ENCODE measurements at places on chromosomes 13 and 19.
A peak's percentile ranks its signal among the peaks of the same experiment; 100 is the strongest.

- DNase-seq = no peak
Observed at GRCh38 chr19:43759515-43759914, 4.8 kb upstream of the SMG9 start.

- no peak for DNase-seq
Observed at GRCh38 chr13:30714629-30715371, 20.5 kb upstream of the ALOX5AP start.

DNA sequence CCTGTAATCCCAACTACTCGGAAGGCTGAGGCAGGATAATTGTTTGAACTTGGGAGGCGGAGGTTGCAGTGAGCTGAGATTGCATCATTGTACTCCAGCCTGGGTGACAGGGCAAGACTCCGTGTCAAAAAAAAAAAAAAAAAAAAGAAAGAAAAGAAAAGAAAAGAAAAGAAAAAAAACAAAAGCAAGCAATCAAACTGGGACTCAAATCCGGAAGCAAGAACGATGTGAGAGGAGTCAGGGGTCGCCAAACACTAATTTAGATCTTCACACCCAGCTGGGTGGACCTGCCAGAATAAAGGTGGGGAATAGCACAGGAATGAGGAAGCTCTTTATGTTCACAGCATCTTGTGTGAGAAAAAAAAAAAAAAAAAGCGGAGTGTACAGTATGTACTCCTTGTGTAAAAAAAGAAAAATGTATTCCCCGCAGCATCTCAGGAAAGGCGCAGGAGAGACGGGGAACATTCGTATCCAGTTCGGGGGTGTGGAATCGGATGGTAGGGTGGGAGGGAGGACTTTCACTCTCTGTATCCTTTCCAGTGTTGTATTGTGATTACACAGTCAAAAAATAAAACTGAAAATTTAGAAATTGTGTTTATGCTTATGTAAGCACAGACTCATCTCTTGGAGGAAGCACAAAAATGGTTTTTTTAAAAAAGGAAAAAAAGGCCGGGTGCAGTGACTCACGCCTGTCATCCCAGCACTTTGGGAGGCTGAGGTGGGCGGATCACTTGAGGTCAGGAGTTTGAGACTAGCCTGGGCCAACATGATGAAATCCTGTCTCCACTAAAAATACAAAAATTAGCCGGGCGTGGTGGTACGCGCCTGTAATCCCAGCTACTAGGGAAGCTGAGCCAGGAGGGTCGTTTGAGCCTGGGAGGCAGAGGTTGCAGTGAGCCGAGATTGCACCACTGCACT, 7.6 kb downstream of the DNAJB1 start:
- DNase-seq = no peak

DNA sequence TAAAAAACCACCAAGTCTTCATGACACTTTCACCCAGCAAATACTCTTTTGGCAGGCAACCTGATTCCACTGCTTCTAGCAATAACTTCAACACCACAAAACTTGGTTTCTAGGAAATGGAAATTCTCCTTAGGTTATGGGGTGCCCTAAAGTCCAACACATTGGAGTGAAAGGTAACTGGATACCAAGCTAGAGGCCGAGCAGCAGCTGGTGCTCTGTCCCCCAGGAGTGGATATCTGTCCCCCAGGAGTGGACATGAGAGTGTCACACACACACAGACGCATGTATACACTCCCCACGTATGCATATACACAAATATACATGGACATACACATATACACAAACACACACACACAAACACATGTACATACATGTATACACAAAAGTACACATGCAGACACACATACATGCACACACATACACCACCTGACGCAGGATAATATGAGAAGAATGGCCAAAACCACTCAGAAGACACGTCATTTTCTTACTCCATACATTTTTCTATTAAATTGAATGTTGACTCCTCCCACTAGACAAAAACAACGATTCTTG, 50.8 kb downstream of the RFX2 start:
- no peak for DNase-seq

GRCh38 chr13:73059460-73060250, 850 bp downstream of the KLF5 start:
- peak; percentile 41 for DNase-seq

DNA sequence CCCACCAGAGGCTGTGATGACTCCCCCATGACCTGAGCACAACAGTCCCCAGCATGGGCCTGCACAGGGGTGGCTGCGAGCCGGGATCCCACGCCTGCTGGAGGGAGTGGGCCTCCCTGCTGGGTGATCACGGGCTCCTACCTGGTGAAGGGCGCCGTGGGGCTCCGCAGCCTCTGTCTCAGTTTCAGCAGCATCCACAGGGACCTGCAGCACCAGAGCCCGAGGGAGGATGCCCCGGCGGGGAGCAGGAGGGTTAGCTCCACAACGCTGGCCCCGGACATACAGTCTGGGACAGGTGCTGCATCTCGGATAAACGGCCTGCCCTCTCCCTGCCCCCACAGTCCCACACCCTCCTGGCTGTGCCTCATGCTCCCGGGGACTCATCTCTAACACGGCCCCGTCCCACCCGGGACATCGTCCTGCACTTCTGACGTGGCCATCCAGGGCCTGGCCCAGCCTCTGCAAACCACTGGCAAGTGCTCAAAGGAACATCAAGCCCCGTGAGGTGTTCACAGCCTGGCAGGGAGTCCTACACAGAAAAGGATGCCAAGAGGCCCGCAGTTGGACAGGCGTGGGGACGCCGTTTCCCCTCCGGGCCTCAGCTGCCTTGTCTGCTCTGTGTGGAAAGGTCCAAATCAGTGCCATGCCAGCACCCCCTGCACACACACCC, 10.5 kb downstream of the PEX11G start:
- no peak for DNase-seq

DNA sequence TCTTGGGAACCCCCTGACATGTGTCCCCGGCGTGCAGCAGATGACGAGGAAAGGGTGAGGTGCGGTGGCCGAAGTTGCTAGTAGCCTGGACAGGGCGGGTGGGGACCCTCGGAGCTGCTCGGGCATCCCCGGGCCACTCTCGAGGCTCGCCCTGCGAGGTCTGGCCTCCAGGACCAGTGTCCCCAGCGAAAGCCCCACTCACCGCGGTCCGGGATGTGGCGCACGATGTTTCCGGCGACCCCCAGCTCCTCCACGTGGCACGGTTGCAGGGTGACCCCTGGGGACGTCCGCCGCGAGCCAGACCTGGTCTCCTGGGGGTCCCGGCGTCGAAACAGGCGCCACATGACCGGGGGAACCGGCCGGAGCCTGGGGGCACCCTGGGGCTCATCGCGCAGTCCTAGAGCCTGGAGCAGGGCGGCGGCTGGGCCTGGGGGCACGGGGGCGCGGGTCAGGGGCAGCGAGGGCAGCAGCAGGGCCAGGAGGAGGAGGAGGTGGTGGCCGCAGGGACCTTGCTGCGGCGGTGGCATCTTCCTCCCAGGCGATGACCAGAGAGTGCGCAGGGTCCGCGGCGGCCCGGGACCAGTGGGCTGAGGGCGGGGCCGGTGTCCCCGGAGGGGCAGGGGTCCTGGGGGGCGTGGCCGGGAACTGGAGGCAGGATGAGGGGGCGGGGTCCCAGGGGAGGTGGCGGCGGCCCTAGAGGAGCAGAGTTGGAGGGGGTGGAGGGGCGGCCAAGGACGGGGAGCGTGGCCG, 26.0 kb downstream of the CERS1 start:
- no peak for DNase-seq

GRCh38 chr19:14003251-14004055, 2.7 kb downstream of the RFX1 start:
- DNase-seq = no peak

DNA sequence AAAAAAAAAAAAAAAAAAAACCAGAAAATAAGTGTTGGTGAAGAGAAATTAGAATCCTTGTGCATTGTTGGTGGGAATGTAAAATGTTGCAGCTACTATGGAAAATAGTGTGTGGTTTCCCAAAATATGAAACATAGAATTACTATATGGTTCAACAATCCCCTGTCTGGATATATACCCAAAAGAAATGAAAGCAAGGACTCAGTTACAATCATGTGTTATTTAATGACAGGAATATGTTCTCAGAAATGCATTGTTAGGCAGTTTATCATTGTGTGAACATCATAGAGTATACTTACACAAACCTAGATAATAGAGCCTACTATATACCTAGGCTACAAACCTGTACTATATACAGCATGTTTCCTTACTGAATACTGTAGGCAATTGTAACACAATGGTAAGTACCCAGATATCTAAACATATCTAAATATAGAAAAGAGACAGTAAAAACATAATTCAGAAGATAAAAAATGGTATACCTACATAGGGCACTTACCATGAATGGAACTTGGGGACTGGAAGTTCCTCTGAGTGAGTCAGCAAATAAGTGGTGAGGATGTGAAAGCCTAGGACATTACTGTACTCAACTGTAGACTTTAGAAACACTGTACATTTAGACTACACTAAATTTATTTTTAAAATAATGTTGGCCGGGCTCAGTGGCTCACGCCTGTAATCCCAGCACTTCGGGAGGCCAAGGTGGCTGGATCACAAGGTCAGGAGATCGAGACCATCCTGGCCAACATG, 25.7 kb upstream of the SLC7A1 start:
- no peak for DNase-seq

- no peak for DNase-seq
Observed at GRCh38 chr13:94079876-94080275, 399.6 kb downstream of the DCT start.

DNA sequence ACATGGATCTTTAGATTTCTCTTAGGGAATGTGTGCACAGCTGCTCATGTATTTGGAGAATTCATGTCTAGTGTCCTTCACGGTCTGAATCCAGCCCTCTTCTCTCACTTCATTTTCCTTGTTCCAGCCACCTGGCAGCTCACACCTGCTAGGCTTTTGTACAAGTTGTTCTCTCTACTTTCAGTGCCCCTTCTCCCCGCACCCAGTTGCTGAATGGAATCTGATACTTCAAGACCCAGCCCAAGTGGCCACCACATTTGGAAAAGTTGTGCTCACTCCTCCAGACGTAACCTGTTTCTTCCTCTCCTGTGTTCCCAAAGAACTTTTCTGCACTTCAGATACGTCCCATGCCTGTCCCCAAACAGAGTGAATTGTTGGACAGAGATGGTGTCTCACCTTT, 235.6 kb downstream of the SHISA2 start:
- DNase-seq = no peak

- no peak for DNase-seq
Observed at GRCh38 chr13:21530656-21531055, 71.6 kb upstream of the ZDHHC20 start.

GRCh38 chr13:41008349-41008980, 10.7 kb downstream of the ELF1 start:
- no peak for DNase-seq
